Activated T-cell treated with anti-CD3 and anti-CD28 coated beads for 1 hour (primary cell): ENCODE measurements at places on chromosomes 5 and 9.

DNA sequence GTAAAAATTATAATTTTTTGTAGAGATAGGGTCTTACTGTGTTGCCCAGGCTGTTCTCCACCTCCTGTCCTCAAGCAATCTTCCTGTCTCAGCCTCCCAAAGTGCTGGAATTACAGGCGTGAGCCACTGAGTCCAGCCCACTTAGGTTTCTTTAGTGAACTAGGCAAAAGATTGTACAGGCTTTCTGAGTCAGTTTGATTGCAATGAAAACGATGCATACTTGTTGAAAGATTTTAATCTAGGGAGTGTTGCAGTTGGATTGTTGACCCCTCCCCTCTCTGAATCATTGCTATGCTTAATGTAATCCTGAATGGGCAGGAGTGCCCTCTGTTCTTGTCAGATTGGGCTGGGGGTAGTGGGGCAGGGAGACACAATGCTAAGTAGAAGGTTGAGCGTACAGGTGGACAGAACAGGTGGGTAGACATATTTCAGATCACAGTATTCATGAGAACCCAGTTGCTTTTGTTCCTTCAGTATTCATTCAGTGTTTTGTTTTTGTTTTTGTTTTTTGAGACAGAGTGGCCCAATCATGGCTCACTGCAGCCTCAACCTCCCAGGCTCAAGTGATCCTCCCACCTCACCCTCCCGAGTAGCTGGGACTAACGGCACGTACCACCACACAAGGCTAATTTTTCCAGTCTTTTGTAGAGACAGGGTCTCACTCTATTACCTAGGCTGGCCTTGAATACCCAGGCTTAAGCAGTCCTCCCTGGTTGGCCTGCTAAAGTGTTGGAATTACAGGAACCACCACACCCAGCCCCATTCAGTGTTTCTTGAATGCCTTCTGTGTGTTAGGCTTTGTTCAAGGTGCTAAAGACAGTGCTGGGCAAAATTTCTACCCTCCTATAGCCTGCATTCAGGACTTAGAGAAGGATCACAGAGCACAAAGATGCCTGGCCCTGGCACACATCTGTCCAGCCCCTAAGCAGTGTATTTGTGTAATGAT, 70.1 kb downstream of the KIAA1958 start:
- DNase-seq = no peak

DNA sequence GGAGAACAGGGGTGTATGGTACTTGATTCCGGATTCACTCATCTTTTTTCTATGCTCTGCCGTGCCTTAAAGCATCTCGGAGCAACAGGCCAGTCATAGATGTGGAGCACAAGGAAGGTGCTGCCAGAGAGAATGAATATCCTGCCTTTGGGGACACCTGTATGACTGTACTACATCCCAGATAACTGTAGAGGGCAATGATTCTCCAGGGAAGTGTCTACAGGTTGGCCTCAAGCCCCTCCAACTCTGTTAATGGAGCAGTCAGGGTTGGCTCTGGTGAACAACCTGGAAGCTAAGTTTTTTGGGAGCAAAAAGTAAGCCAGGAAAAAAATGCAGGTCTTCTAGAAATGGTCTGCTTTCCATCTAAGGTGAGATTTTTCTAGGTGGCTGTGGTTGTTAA, 71.0 kb downstream of the NREP start:
- DNase-seq = no peak

DNA sequence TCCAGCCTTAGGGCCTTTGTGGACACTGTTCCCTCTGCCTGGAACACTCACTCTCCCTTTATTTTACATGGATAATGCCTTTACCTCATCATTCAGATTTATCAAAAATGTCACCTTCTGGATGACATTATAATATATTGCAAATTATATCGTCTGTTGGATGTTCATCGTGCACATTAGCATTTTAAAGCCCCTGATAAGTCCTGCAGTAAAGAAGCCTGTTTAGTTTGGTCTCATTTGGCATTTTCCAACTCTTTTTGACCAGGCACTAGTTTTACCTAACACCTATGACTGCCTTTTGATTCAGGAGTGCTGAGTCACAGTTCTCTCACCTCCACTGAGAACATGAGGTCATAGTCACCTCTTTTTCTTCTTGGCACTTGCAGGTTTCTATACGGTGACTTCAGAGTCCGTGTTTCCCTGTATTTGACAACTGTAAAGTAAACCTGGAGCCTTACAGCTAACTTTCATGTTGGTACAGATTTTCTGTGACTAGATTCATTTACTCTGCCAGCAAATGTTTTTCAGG, 57.7 kb upstream of the STC2 start:
- DNase-seq = no peak

DNA sequence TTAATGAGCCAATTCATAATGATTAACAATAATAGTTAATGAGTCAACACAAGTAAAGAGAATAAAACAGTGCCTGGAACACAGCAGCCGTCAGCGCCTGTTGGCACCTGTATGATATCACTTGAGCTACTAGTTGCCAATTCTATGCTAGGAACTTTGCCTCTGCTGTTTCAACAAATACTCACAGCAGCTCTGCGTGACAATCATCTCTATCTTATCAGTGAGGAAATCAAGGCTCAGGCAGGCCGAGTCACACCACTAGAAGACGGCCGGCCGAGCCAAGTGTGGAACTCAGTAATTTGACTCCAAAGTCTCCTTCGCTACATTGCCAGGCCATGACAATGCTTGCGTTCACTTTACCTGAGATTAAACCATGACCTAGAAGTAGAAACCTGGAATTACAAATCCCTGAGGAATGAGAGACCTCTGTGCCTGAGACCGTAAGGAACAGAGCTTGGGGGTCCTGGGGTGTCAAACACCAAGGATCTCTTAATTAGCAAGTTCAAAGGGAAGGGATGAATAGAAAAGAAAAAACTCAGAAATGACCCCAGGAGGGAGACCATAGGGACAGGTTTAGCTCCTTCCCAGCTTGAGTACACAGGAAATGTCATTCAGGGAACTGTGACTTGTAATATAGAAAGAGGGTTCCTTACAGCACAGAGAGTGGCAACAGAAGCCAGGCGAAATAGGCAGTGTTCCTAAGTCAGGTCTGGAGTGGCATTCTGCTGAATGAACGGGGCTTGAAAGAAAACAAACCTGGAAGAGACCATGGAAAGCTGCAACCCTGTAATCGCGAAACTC, 109.1 kb downstream of the SUSD1 start:
- DNase-seq = no peak

DNA sequence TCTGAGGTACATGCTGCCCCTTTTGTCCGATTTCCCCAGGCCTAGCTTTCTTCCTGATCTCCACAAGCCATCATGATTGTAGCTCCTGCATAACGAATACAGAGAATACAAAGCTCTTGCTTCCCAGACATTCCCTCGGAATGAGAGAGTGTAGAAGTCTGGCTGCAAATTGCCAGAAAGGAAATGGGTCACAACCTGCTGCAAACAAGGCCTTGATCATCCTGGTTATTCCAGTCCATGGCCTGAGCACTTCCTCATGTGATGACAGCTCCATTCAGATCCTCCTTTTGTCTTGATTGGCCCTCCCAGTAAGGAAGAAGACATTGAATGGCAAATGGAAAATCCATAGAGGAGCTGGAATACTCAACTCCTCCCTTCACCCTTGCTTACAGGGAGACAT, 136.0 kb upstream of the ADRA1B start:
- no peak for DNase-seq

DNA sequence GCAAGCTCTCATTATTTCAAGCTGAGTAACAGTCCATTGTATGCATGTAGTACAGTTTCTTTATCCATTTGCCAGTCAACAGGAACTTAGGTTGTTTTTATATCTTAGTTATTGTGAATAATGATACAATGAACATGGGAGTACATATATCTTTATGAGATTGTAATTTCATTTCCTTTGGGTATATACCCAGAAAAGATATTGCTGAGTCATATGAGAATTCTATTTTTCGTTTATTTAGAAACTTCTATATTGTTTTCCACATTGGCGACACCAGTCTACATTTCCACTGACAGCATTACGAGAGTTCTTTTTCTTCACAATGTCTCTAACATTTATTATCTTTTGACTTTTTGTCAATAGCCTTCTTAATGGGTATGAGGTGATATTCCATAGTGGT, 477.8 kb upstream of the PAPPA start:
- DNase-seq = no peak

DNA sequence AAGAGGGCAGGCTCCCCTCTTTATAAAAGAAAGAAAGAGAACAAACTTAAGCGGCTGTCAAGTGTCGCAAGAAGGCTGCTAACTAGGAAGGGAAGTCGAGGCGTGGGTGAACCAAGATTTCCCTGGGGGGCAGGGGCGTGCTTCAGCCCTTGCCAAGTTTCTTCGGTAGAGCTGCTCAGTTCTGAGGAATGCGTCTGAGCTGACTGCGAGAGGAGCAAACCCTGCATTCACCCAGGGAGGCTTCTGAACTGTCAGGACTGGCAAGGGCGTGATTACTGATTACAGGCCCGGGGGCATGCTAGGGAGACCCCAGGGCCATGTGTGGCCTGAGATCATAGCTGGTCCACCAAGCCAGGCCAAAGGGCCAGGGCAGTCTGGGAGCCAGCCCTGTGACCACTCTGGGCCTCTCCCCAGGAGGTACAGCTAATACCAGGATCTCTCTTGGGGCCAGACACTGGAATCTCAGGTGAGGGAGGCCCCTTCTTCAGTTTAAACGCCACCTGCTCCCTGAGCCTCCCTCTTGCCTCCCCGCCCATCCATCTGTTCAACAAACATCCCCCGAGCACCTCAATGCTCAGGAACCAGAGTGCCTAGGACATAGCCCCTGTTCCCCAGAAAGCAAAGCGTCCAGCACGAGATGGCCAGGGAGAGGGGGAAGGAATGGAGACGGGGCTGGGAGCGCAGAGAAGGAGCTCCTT, 30.9 kb downstream of the SARDH start:
- DNase-seq = no peak

DNA sequence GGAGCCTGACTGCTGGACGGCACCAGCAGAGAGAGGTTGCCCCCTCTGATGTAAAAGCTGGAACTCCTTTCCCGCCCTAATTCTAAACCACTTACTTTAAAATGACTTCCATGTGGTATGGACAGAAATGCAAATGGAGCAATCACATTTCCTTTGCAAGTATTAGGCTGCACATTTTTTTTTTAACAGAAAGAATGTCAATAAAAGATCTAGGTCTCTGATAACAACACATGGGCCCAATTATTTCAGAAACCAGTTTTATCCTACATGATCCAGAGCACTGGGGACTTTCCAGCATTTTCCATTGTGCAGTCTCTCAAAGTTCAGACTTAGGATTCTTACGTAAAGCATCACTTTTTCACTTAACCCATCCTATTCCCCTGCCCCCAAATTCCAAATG, 203.7 kb downstream of the NXNL2 start:
- DNase-seq = no peak

DNA sequence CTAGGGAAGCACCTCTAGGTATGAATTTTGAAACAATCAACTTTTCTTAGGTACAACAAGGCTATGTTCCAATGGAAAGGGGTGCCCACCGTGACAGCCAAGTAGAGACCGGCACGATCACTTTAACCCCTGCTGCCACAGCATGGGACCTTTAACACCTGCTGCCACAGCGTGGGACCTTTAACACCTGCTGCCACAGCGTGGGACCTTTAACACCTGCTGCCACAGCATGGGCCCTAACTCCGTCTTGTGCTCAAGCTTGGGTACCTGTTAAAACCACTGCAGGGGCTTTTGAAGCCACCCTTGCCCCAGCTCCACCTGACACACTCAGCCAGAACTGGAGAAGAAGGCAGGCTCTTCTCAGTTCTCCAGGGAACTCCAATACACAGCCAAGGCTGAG, 18.2 kb upstream of the MXD3 start:
- no peak for DNase-seq
